Stimulated activated CD4-positive, alpha-beta T cell treated with anti-CD3 and anti-CD28 coated beads, Interleukin-15, amount 100 ng/mL, for 1 hour (primary cell): ENCODE measurements at places on chromosomes 5 and 9.

DNA sequence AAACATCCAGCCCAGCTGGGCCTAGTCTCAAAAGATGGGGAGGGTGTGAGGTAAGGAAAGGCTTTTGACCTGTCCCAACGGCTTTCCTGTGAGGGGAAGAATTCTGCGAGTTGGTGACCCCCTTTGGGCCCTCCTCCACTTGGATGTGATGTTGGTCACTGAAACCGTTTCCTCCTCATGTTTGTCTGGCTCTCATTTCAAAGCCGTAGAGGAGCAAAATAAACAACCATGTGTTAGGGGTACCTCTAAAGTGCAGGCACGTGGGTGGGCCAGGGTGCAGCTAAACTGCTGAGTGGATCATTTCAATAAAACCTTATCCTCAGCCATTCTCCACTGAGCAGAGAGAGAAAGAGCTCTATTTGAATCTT lies 84.3 kb upstream of the MELK start:
- DNase-seq: no peak

GRCh38 chr5:156473269-156473908 lies 146.4 kb downstream of the SGCD start:
- no peak for DNase-seq

DNA sequence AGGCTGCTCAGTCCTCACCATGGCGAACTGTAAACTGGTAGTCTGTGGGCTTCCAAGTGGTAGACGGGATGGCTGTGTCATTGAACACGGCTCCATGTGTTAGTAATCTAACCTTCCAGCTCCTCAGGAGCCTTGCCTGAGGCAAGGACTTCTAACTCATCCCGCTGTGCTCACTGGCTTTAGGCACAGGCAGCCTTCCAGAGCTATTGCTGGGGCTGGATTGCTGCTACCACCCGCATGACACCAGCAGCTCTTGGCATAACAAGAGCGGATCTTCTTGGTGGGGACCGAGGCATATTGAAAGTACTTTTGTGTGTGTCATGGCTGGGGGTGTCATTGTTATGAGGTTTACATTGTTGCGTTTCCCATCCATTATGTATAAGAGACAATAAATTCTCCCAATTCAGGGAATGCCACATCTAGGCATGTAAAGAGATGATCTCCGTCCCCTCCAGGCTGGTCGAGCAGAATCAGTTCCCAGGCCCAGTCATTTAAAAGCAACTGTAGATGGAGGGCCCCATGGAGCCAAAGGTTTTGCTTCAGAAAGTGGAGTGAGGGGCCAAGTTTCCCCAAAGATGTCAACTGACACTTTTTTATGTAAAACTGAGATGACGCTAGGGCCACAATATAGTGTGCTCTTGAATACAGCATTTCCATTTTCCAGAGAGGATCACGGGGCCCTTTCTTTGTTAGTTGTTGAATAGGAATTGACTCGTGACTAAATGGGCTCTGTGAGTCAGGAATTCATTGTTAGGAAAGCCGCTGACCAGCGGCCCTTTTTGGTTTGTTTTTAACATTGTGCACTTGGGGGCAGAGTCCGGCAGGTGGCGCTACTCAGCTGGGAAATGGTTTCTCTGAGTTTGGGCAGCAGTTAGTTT lies 759.5 kb downstream of the TAF11L14 start:
- DNase-seq: peak; percentile 11

GRCh38 chr9:78261403-78262001 lies 25.6 kb downstream of the CEP78 start:
- no peak for DNase-seq

- no peak for DNase-seq
These were observed 1.1 kb downstream of the NPM1 start for GRCh38 chr5:171388816-171389168.

GRCh38 chr9:112049811-112050516 lies 125.1 kb downstream of the SUSD1 start:
- no peak for DNase-seq

- DNase-seq: no peak
These were observed 88.8 kb downstream of the SECISBP2 start for GRCh38 chr9:89407070-89407469.

DNA sequence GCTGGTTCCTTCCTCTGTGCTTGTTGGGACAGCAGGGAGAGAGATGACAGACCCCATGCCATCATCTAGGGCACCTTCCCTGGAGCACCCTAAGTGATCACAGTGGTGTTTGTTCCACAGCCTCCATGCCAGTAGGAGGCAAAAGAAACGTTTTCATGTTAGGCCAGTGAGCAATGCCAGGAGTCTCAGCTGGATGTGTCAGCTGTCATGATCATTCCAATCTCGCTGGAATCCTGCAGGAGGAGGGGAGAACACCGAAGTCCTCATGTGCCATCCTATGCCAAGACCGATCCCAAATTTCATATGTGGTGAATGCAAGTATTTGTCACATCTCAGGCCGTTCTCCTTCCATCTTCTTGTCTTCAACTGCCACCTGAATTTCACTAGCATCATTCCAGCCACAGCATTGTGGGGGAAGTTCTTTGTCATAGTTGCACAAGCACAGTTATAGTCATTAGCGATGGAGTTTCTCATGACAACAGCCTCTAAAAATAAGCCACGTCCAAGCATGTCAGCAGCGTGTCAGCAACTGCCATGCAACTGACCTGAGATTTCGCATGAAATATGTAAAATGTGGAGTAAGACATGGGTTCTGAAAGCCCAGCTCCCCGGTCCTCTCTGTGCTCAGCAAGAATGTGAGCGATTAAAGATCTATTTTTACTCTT lies 97.2 kb upstream of the DNAH5 start:
- DNase-seq: no peak

DNA sequence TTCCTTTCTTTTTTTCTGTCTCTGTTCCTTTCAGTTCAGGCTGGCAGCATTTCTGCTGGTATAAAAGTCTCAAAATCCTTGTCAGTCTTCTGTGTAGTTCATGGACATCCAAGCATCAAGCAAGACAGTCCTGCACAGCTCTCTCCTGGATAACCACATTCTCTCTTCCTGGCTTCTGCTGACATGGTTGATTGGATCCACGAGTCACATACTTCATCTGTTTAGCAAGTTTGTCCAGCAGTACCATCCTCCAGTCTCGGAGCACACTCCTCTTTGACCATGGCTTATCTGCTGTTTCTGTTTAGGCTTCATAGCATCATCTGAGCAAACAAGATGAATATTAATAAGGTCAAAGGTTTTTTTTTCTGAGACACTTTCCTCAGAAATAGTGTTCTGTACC lies 220.8 kb downstream of the KDM4C start:
- DNase-seq: no peak

- no peak for DNase-seq
These were observed 208.7 kb downstream of the GADD45G start for GRCh38 chr9:89813482-89813881.

GRCh38 chr5:154163327-154164248 lies 26.9 kb upstream of the GALNT10 start:
- DNase-seq: no peak

DNA sequence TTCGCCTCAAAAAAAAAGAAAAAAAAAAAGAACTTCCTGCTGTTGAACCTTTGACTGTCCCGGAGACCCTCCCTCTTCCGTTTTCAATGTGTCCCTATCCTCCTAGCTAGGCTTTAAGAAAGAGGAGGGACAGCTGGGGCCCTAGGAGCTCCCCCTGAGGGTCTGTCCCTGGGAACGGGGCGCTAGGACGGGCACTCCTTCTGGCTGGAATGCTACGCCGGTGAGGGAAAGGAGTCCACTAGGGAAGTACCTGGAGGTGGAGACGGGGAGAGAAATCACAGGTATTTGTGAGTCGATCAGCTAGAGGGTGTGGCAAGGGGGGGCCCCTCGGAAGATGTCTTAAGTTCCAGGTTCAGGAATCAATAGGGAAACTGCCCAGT lies 4.6 kb downstream of the SIT1 start:
- DNase-seq: no peak

DNA sequence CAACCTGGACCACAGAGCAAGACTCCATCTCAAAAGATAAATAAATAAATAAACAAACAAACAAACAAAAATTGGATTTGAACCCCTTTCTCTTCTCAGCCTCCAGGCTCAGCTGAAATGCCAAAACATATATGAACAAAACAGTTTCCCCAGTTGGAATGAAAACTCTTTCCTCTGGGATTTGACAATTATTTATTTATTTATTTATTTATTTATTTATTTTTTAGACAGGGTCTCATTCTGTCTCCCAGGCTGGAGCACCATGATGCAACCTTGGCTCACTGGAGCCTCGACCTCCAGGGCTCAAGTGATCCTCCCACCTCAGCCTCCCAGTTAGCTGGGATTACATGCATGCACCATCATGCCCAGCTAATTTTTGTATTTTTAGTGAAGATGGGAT lies 6.0 kb upstream of the STXBP1 start:
- DNase-seq: no peak

GRCh38 chr9:132240841-132241482 lies 79.1 kb downstream of the NTNG2 start:
- peak; percentile 99 for DNase-seq

DNA sequence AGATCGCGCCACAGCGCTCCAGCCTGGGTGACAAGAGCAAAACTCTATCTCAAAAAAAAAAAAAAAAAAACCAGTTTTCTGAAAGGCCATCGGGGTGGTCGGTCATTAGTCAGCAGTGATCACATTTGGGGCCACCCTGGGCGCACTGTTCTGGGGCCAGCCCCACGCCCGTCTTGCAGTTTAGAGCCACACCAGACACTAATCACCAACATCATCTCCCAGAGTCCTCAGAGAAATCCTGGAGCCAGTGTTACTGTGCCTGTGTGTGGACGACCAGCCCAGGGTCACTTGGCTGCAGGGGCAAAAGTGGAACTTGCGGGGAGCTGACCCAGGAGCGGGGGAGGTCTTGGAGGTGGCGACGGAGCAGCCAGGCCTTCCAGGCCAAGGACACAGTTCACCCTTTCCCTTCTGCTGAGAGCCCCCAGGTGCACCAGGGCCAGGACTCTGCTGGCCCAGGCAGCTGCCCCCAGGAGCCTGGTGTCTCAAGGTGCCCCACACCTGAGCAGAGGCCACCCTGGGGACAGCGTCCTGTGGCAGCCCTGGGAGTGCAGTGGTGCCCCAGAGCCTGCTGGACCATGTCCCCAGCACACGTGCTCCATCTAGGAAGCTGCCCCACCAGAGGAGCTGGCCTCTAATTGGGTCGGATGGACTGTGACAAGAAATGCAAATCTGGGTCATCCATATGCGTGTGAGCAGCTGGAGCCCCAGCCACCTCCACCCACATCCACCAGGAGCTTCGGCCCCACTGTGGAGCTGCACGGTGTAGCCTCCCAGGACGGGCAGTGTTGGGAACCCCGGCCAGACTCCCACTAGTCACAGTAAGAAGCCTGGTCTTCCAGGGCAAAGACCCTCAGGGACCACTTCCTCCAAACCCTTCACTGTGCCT lies 51.1 kb downstream of the NEK6 start:
- no peak for DNase-seq

DNA sequence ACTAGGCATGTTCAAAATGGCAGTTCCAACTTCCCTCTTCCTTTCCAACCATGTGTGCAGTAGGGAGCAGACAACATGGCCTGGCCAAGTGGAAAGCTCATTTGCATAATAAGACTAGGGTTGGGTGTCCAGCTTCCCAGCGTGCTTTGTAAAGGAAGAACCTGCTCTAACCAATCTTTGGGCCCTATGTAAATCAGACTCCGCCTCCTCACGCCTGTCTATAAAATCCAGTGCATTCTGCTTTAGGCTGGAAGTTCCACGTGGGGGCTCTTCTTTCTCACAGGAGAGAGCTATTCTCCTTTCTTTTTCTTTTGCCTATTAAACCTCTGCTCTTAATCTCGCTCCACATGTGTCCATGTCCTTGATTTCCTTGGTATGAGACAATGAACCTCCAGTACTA lies 83.4 kb downstream of the GCNT1 start:
- no peak for DNase-seq

DNA sequence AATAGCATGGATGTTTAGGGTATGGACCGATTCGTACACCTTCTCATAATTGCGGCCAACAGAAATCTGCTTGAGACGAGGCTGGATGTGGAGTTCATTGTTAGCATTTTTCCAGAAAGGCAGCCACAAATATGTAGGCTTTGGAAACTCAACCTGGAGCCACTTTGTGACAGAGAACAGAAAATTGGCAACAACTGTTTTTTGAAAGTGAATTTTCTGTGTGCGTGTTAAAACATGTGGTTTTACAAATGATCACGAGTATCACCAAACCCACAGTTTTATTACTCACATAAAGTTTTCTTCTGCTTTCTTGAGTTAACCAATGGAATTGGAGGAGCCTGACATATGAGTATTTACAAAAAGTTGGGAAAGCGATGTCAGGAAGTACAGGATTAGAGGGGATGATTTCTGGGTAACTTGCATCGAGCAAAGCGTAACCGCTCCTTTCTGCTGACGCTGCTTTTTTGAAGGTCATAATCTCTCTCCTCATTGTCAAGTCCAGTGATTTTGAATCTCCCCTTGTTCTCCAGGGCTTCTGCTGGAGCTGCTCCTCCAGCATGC lies 138.5 kb upstream of the TAF11L2 start:
- DNase-seq: no peak

- no peak for DNase-seq
These were observed 24.5 kb upstream of the DPYSL3 start for GRCh38 chr5:147534172-147534951.

DNA sequence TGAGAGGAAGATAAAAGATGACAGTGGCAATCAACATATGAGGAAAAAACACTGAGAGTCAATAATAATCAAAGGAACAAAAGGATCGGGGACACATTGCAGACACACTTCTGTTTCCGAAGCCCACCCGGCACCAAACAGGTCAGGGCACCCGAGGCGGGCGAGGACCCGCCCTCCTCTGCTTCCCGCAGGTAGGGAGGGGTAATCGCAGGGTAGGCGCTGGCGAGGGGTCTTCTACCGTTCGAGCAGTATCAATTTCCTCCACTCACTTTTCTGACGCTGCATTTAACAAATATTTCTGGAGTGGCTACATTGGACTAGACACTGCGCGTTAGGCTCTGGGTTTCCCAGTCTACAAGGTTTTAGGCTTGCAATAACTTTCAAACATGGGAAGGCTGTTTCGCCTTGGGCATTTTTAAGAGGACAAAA lies 1.3 kb downstream of the TXN start:
- DNase-seq: no peak

DNA sequence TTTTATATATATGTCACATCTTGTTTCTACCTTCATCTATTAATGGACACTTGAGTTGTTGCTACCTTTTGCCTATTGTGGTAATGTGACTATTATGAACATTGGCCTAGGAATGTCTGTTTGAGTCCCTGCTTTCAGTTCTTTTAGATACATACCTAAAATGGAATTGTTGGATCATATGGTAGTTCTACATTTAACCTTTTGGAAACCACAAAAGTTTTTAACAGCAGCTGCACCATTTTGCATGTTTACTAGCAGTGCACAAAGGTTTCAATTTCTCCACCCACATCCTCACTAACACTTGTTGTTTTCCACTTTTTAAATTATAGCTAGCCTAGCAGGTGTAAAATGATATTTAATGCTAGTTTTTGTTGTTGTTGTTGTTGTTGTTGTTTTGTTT lies 88.4 kb downstream of the GALNT10 start:
- DNase-seq: no peak

DNA sequence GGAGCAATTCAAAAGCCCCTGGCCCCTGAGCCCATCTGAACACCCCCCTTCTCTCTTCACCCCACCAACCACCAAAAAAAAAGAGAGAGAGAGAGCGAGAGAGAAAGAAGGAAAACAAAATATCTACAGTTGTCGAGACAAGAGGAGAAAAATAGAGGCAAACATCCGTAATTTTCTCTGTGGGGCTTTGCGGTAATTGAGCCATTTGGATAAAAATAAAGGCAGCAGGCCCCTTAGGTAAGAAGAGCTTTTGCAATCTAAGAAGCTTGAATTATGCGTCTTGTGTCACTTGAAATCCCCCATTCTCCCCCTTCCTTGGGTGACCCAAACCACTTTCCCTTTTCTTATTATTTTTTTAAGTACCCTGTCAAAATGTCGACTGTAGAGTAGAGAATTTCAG lies 35.5 kb upstream of the FUBP3 start:
- no peak for DNase-seq
